ENCODE measurements at places on chromosomes 2 and 18.

DNA sequence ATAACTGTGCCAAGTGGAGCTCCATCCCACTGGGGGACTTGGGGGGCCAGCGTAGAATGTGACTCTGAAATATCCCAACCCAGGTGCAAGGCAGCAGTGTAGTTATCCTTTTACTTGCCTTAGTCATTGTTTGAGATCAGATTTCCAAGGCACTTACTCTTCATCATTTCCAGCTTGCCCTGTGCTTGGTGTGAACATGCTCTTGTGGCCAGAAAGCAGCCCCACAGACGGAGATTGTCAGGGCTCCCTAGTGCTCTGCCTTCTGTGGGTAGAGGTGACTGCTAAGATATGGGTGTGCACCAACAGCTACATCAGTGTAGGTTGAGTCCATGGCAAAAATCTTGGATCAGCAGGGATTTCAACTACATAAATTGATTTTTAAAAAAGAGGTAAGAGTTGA lies 2010.0 kb upstream of the PIK3C3 start:
- DNase-seq, result no peak

GRCh38 chr18:3500016-3500415 lies 50.0 kb downstream of the TGIF1 start:
- no peak for DNase-seq

DNA sequence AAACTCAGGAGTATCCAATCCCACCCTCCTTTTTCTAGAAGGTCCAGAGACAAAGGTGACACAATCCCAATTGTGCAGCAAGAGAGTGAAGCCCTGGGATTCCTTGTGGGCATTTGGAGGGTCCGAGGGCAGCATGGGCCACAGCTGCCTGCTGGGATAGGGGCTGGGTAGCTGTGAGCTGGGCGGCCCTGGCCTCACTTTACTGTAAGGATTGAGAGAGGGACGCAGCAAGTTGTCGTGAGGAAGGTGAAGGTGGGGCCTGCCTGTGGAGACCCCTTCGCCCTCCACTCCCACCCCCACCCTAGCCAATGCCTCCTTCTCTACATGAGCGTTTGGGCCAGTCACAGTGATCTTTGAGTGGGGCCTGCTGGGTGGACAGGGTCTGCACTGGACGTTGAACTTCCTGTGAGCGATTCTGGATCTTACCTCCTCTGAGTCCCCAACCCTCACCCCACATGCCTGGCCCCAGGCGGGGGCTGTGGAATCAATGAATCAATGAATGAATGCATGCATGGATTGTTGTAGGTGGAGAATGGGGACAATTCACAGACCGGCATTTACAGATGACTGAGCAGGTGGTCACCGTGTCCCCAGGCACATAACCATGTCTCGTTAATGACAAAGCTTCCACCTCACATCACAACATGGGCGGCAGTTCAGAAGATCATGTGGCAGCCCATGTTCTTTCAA lies 107.2 kb downstream of the INHBB start:
- no peak for DNase-seq

DNA sequence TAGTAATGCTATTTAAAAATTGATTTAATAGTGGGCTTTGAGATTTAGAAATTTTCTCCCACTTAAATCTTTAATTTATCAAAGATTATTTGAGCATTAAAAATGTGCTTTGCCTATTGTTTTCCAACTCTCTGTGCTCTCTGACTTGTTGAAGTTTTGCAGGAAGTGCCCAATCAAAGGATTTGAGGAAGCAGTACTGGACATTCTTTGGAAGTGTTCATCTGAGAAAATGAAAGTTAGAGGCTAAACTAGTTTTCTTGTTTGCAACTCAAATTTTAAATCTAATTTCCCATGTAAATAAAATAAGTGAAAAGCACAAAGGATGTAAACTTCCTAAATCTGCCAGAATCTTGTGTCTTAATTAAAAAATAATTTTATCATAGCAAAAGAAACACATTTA lies 89.1 kb downstream of the CAMKMT start:
- no peak for DNase-seq

GRCh38 chr2:197803033-197803444 lies 1.4 kb upstream of the PLCL1 start:
- no peak for DNase-seq

- DNase-seq, result no peak
Measured at GRCh38 chr2:59034837-59035236, 793.7 kb upstream of the FANCL start.

DNA sequence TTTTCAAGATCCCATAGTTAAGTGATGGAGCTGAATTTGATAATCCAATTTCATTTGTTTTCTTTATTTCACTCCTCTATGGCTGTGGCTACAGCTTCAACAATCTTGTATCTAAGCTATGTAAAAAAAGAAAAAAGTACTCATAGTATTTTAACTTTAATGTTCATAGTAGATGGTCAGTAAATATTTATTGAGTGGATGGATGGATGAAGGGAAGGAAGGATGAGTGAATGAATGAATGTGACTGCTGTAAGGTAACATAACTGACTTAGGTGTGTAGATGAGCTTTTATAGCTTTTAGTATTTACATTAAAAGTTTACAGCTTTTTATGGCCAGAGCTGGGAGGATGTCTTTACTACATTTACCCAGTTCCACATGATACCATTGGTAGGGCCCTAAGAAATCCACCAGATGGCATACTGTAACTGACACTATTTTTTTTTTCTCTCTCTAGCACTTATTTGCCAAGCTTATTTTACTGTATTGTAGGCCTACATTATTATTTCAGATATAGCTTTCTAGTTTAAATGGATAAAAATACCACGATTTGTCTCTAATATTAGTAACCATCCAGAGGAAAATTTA lies 13.4 kb upstream of the HRH4 start:
- DNase-seq, result no peak

DNA sequence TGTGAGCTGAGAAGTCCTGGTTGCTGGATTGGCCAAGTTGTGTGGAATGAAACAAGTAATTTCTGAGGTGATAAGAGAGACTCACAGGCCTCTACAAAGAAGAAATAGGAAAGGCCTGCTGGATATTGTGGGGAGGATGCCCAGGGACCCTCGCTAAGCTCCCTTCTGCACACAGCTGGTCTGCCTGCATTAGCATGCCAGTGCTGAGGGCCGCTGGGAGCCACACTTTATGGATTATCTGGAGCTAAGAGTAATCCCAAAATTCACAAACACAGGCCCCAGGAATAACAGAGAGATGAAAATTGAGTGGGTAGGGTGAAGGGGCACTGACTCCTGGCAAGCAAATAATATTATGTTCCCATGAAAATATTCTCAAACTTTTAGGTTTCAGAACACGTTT lies 114.9 kb upstream of the SIX3 start:
- DNase-seq, result no peak

DNA sequence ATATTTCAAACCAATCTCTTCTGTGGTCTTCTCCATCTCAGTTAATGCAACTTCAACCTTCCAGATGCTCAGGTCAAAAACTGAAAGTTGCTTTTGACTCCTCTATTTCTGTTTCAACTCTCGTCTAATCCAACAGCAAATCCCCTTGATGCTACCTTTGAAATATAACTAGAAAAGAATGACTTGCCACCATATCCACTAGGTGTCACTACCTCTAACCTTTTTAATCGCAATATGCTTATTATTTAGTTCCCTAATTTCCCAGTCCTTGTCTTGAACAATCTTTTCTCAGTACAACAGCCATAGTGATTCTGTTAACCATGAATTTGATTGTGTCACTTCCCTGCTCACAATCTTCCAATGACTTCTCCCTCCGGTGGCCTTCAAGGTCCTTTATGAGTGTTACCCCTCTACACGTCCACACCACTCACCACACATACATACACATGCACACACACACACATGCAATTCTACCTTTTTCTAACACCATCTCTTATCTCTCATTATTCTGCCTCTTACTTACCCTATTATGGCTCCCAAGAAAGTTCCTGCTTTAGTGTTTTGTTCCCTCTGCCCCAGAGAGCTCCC lies 245.5 kb upstream of the KCNJ3 start:
- DNase-seq, result no peak

GRCh38 chr2:67772216-67773170 lies 290.3 kb downstream of the C1D start:
- DNase-seq, result no peak

DNA sequence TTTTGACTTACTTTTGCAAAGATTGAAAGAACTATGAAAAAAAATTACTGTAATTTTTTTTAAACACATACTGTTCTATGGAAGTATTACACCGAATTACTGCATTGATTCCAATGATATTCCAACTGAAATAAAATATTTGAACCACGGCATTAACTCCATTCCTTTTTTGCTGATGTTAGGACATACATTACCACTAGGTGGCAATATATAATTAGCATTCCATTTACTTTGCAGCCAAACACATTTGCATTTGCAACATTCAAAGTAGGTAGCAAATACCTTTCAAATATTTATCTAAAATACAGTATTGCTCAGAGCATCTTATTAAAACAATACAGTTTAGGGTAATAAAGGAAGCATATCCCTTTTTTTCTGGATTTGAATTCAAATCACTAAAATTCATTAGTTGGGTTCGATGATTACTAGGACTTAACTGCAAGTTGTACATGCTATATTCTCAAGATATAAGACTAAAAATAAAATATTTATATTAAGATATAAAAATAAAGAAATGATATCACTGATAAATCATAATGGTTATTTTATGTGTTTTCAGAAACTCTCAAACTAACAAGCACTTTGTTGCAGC lies 31.3 kb downstream of the LANCL1 start:
- DNase-seq, result no peak

GRCh38 chr18:21456428-21457178 lies 143.9 kb downstream of the ESCO1 start:
- no peak for DNase-seq

DNA sequence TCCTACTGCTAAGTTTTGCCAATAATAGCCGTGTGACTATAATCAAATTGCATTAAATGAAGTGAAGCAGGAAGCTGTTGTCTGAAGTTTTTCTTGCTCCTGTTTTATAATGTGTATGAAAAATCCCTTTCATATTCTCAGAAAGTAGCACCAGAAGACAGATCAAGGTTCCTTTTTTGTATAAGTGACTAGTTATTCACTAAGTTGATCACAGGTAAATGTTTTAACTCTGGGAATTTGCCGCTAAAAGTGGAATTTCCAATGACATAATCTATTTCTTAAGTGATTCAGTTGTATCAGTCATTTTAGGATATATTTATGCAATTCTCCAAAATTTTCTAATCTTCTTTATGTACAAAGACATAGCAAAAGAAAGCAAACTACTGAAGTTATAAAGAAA lies 99.6 kb downstream of the DPP4 start:
- DNase-seq, result no peak

- DNase-seq, result no peak
Measured at GRCh38 chr2:437756-438393, 150.0 kb upstream of the ALKAL2 start.

DNA sequence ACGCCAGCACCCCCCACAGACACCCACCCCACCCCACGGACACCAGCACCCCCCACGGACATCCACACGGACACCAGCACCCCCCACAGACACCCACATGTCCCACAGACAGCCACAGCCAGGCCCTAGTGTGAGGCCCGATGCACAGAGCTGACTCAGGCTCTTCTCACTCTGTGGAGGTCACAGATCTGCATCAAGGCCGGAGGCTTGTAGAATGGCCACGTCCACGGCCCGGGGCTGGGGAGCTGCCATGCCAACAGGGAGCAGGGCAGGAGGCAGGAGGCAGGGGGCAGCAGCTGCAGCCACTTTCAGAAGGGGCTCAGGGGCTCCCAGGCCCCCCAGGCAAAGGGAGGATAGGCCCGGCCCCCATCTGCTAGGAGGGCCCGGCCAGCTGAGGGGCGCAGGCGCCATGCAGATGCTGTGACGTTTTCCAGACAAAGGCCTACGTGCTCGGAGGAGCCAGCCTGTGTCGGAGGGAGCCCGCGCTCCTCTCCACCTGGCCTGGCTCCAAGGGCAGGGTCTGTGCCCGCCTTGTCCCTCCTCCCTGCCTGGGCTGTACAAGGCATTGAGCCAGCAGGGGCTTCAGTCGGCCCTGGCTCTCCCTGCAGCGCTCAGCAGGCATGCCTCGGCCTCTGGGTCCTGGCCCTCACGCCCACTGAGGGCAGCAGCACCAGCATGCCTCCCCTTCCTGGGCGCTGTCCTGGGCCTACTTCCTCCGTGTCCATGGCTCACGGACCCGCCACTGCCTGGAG lies 249.0 kb downstream of the TWIST2 start:
- no peak for DNase-seq

DNA sequence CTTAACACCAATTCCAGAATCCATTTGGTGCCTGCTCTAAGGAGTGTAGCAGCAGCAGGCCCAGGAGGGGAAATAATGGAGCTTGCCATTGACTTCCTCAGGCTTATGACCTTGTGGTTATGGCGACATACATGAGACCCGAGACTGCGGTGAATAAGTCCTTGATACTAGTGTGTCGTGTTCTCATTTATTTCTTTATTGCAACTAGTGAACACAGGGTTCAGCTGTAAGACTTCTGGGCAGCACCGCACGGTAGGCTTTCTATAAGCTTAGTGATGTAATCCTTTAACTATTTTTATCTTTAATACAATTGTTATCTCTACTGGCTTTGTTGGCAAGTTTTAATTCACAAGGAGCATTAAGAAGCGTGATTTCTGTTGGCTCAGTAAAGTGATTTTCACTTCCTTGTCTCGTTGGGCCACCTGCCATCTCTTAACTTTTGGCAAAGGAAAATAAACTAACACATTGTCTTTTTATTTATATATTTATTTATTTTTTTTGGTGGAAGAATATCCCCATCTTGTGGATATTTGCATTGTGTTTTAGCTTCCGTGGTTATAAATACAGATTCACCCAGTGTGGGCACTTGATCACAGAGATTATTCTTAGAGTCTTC lies 139.8 kb downstream of the LTBP1 start:
- DNase-seq, result no peak

GRCh38 chr2:39513641-39514094 lies 76.6 kb upstream of the MAP4K3 start:
- peak; percentile 32 for DNase-seq

GRCh38 chr2:158818511-158818910 lies 23.4 kb downstream of the DAPL1 start:
- no peak for DNase-seq

GRCh38 chr2:211306929-211307328 lies 750.5 kb downstream of the CPS1 start:
- DNase-seq, result no peak

GRCh38 chr18:74455386-74455785 lies 1.7 kb downstream of the DIPK1C start:
- DNase-seq, result no peak

DNA sequence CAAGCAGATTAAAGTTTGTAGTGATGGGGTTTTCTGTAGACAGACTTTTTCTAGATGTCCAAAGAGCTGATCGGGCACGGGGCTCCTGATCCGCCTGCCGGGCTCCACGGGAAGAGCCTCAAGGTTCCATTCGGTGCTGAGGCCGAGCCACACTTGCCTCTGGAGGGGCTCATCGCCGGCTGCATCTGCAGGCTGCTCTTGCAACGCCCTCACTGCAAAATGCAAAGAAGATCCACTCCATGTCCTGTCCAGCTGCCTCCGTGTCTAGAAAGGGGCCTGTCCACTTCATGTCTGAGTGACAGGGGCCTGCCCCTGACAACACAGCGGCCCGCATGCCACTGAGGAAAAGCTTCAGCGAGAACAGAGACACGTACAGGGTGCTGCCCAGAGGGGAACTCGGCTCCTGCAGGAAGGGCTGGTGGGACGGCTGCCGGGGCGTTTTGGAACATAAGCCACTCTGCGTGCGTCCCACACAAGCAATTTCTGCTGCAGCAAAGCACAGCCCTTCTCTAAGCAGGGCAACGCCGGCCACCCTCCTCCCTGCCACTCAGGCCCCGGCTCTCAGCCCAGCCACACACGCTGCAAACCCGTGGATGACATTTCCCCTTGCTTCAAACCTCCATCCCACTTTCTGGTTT lies 53.6 kb upstream of the CTDP1 start:
- no peak for DNase-seq
